ENCODE measurements at places on chromosomes 4 and X. TPM values are rescaled to one million over a fixed set of nuclear protein-coding genes. Genes with fewer than 3 reads are reported as not detected.

Gene VEGFD
- 1.4 TPM for total RNA-seq

Gene GRIPAP1
- total RNA-seq: 26.9 TPM

Gene FGF2
- total RNA-seq: 4.4 TPM

GRCh38 chr4:173039617-173040577 is 128.7 kb upstream of the GALNT7 start:
- DNase-seq: no peak

- DNase-seq: no peak
These were observed 54.6 kb downstream of the PTCHD1 start for GRCh38 chrX:23389196-23389792.

GRCh38 chr4:121978172-121978516 is 26.3 kb upstream of the TRPC3 start:
- no peak for DNase-seq

GRCh38 chr4:140641105-140641555 is 72.4 kb upstream of the UCP1 start:
- no peak for DNase-seq

- no peak for DNase-seq
These were observed 75.6 kb downstream of the PPP2R2C start for GRCh38 chr4:6396696-6397236.
